Naive thymus-derived CD8-positive, alpha-beta T cell (primary cell): ENCODE measurements at places on chromosomes 13 and 19. TPM values are rescaled to one million over a fixed set of nuclear protein-coding genes. Genes with fewer than 3 reads are reported as not detected.

C1QTNF9B gene
- not detected for total RNA-seq

MBD3L5 gene
- total RNA-seq = not detected

TGFBR3L gene
- total RNA-seq = 0.57 TPM

ZBTB7A gene
- 59.9 TPM for total RNA-seq

DGKH gene
- total RNA-seq = 4.2 TPM

ZNF302 gene
- 59.6 TPM for total RNA-seq

- DNase-seq = no peak
These were observed 41.3 kb upstream of the SLC7A9 start for GRCh38 chr19:32910874-32911273.

DNA sequence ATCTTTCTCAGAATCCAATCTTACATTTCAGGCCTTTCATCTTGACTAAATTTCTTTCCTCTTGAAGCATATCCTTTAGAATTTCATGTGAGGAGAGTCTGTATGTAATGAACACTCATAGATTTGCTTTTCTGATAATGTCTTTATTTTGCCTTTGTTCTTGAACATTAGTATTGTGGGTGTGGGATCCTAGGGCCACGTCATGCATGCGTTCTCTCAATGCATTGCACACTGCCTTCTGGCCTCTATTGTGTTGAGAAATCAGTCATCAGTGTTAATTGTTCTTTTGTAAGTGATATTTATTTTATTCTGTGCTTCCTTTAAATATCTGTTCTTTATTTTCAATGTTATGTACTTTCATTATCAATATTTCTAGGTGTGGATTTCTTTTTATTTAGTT is 364.9 kb downstream of the OXGR1 start:
- no peak for DNase-seq

GRCh38 chr13:27595055-27595811 is 25.1 kb downstream of the LNX2 start:
- DNase-seq = no peak

DNA sequence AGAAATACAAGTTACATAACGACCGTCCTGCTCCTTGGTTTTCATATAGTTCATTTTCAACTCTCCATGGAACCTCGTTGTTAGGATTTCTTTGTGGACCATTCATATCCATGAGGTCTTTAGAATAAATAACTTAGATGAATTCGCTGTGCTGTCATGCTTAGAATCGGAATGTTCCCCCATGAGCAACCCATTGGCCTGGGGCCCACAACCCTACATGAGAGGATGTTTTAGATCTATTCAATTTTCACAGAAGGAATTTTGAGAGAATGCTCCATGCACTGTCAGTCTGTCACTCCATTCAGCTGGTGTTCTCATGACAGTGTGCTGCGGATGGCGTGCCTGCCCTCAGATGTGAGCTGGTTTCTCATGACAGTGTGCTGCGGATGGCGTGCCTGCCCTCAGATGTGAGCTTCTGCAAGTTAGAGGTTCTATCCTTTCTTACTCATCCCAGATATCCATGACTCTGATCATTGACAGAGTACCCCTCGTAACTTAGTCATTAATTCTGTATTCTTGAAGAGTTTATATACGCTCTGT is 1193.1 kb downstream of the EFNB2 start:
- no peak for DNase-seq

- no peak for DNase-seq
These were observed 44.3 kb downstream of the SHISA2 start for GRCh38 chr13:26007261-26008125.

- no peak for DNase-seq
These were observed 13.0 kb downstream of the NMRK2 start for GRCh38 chr19:3945838-3946237.

GRCh38 chr19:16862826-16863415 is 25.9 kb upstream of the F2RL3 start:
- no peak for DNase-seq

DNA sequence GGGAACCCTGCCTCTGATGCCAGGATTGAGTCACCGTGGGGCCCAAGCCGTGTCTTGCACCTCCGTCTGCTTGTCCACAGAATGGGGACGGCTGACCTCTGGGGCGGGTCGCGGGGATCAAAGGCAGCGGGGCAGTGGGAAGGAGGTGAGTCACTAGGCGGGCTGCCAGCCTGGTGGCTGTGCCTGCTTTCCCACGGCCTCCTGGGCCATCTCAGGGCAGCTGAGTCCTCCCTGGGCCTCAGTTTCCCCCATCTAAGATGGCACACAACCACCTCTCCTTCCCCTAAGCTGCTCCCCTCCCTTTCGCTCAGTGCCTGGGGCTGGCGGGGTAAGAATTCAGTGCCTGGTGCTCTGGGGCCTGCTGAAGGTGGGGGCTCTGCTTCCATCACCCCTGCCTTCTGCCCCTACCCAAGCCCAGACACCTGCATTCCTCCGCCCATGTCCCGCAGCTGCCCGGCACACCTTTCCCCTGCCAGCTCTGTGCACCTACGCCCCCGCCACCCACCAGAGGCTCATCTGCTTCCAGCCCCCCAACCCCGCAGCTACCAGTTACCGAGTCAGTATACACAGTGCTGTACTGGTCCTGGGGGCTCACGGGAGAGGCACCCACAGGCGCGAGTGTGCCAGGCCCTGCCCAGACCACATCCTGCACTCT is 3.5 kb downstream of the MKNK2 start:
- no peak for DNase-seq

DNA sequence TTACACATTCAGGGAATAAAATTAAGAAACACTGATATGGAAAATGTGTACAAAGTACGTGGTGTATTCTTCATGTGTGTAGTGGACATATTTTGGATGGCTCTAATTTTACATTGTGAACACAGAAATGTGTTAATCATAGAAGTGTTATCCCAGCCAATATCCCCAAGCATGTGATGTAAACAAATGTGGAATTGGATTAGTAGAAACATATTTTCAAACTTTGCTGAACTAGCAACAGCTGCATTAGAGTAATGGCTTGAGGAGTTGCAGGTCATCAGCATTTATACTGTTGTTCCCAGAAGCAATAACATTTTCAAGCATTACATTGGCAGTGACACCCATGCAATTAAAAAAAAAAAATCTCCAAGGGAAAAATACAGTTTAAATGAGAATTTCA is 600.6 kb downstream of the SLITRK1 start:
- DNase-seq = no peak

DNA sequence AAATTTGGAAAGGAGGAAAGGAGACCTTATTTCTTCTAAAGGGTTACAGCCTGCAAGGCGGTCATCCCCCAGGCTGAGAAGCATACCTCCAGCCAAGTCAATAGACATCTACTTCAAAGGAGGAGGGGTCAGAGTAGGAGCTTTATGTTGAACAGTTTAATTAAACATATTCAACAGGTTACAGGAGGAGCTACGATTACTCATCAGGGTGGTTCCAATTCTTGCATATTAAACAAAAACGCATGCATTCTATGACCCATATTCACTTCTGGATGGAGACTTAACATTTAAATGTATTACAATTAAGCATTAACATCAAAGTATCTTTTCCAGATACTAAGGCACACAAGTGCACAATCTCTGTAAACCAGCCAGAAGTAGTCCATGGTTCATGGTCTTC is 1955.0 kb downstream of the PCDH9 start:
- no peak for DNase-seq

GRCh38 chr19:18179957-18180356 is 6.3 kb downstream of the IFI30 start:
- DNase-seq = no peak

DNA sequence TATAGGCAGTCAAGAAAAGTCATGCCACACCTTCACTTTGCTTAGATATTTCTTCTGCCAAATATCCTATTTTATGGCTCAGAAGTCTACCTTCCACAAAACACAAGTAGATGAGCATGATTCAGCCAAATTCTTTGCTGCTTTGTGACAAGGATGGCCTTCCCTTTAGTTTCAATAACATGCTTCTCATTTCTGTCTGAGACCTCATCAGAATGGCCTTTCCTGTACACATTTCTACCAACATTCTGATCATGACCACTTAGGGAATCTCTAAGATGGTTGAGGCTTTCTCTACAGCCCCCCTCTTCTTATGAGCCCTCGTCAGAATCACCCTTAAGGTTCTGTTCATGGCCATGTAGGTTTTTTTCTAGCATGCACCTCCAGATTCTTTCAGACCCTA is 96.2 kb downstream of the COL4A2 start:
- no peak for DNase-seq

- DNase-seq = no peak
These were observed 160.6 kb upstream of the SPRY2 start for GRCh38 chr13:80501556-80501955.

GRCh38 chr19:54916822-54917221 is 10.9 kb downstream of the NCR1 start:
- DNase-seq = no peak

GRCh38 chr13:74324338-74324737 is 190.1 kb upstream of the KLF12 start:
- DNase-seq = no peak

- no peak for DNase-seq
These were observed 44.5 kb downstream of the CAPN12 start for GRCh38 chr19:38699647-38700349.

GRCh38 chr13:73991884-73992283 is 142.3 kb downstream of the KLF12 start:
- DNase-seq = no peak

DNA sequence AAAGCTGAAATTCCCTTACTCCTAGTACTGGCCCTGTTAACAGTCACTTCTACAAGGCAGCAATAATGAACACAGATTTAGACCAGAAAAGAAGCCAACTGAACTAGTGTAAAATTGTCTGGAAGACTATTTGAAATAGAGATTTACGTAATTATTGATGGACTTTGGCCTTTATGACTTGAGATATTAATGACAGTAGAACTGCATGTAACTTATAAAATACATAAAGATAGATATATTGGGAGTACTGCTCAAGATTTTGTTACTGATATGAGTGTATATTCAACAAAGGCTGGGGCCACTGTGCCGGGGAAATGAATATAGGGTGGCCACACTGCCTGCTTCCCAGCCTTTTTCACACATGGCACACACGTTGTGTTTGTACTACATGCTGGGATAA is 88.8 kb downstream of the STARD13 start:
- DNase-seq = no peak

GRCh38 chr19:37692956-37693620 is 26.5 kb downstream of the ZNF607 start:
- DNase-seq = no peak

DNA sequence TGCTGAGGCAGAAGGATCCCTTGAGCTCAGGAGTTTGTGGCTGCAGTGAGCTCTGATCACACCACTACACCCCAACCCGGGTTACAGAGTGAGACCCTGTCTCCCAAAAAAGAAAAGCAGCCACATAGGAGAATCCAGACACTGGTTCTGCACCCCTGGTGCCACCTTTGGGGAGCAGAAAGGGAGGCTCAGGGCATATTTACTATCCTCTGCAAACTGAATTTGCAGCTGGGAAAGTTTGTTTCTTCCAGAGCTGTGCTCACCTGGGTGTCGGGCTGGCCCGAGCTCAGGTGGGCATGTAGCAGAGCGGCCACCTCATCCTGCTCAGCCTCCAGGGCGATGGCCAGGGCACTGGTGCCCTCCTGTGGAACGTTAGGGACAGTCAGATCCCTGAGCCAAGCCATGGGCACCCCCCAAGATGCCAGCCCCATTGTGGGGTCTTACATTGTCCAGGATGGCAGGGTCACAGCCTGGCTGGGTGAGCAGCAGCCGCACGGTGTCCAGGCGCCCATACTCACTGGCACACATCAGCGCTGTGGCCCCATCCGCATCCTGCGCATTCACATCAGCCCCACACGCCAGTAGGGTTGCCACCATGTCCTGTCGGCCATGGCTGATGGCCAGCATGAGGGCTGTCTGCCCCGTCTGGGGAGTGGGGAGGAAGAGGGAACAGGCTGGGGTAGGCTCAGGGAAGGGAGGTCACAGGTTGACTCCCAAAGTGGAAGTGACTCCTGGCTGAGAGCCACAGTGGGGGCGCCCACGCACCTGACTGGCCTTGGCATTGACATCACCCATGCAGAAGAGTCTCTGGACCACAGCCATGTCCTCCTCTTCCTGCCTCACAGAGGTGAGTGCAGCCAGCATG is 3.1 kb downstream of the RPS28 start:
- no peak for DNase-seq
